ENCODE measurements at places on chromosomes 3 and 15.

DNA sequence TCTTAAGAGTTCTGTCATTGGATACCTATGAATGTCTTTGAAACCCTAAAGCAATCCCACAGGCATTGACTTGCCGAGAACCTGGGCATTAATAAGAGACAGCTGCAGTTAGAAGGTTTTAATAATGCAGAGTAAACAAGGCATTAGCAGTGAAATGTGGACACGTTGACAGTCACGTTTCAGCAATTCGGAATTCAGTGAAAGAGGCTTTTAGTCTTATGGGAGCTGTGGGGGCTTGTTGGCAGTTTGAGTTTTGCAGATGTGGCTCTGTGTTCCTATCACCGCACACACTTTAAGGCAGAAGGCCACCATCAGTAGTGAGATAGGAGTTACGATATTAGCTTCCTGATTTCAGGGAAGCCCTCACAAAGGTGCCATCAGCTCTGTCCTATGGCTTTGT, 145.2 kb upstream of the NUDT16 start:
- DNase-seq: no peak

DNA sequence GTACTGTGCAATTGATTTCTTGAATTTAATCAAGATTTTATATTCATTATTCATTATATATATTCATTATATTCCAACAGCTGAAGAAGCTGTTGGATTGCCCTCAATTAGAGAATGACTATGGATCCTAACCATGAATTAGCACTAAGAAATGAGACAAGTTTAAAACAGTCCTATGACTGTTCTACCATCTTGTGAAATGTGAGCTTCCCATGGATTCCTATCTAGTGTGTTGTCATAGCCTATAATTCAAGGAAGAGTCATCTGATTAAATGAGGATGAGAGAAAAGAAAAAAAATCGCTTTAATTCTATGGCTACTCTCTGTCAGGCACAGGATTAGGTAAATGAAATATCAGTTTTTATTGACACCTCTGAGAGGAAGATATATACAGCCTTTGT, 696.6 kb upstream of the NAALADL2 start:
- DNase-seq: peak; percentile 38

- no peak for DNase-seq
These were observed 15.6 kb downstream of the CLEC3B start for GRCh38 chr3:45041666-45042065.

GRCh38 chr15:67433495-67434099, 87.3 kb upstream of the C15orf61 start:
- peak; percentile 60 for DNase-seq

DNA sequence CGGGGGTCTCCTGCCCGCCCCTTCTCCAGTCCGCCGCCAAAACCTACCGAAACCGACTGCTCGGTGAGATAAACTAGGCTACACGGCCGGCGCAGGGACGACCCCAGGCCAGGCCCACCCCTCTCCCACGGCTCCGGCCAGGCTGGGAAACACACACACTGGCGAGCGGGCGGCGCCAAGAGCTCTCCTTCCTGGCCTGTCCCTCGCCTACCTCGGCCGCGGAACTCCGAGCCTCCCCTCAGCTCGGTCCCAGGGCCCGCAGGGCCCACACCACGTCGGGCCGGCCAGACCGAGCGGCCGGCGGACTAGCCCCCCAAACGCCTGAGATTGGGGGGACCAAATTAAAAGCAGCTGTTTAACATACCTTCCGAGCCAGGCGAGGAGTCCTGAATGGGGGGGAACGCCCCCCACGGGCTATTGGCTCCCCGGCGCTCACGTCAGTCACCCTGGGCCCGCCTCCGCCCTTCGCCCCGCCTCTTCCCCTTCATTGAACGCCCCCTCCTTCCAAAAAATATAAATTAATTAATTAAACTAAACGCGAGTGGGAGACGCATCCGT, 4.0 kb upstream of the SIN3A start:
- peak; percentile 80 for DNase-seq

GRCh38 chr15:87942316-87942715, 314.2 kb downstream of the NTRK3 start:
- no peak for DNase-seq

- DNase-seq: no peak
These were observed 578.6 kb downstream of the RSL24D1 start for GRCh38 chr15:54618120-54618519.

- DNase-seq: no peak
These were observed 8.8 kb upstream of the SH3BP5 start for GRCh38 chr3:15341030-15341726.

- no peak for DNase-seq
These were observed 532 bp upstream of the SELENOT start for GRCh38 chr3:150602426-150603152.

DNA sequence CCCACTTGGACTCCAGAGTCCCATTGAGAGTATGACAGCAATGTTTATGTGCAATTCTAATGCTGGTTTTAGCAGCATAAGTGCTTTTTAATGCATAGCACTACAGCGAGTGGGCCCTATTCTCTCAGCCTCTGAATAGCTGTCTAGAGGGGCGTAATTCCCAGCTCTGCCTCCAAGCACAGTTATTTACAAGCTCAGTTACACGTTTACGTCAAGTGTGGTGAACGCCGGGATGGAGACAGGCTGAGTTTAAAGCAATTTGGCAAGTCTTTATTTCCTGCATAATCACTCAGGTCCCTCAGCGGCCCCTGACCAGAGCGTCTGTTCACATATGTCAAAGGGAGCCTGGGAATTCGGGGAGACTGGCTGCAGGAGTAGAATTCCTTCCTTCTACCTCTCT, 43.9 kb downstream of the SOX14 start:
- no peak for DNase-seq

GRCh38 chr3:193545304-193545703, 9.4 kb downstream of the ATP13A4 start:
- no peak for DNase-seq

DNA sequence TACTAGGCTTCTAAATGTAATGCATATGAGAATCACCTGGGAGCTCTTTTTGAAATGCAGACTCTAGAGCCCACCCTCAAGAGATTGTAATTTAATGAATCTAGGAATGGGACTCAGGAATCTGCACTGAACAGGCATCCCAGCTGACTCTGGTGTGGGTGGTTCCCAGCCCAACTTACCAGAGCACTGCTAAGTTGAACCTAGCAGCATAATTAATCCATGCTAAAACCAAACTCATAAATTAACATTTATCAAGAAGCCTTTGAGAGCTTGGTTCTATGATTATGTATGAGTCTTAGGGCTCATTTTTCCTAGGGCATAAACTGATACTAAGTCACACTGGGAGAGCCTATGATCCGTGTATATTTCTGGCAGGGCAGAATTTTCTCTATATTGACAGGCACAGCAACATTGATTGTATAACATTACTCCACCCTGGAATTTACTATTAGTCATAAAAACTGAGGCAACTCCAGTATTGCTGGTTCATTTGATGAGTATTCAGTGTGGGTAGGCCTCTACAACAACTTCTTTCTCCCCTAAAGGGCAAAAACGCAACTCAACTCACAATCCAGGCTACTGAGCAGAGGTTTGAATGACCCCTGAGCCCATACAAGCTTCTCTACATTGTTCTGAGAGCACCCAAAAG, 10.7 kb upstream of the CSTA start:
- DNase-seq: no peak
